Activated naive CD4-positive, alpha-beta T cell treated with anti-CD3 and anti-CD28 coated beads, Interleukin-2, amount 50 U/mL, for 16 hours (primary cell): ENCODE measurements at places on chromosomes 7 and 10.
A peak's percentile ranks its signal among the peaks of the same experiment; 100 is the strongest.

GRCh38 chr7:26949319-26949718, 84.9 kb upstream of the SKAP2 start:
- no peak for DNase-seq

- no peak for DNase-seq
Measured at GRCh38 chr7:98134420-98135228, 28.0 kb downstream of the LMTK2 start.

DNA sequence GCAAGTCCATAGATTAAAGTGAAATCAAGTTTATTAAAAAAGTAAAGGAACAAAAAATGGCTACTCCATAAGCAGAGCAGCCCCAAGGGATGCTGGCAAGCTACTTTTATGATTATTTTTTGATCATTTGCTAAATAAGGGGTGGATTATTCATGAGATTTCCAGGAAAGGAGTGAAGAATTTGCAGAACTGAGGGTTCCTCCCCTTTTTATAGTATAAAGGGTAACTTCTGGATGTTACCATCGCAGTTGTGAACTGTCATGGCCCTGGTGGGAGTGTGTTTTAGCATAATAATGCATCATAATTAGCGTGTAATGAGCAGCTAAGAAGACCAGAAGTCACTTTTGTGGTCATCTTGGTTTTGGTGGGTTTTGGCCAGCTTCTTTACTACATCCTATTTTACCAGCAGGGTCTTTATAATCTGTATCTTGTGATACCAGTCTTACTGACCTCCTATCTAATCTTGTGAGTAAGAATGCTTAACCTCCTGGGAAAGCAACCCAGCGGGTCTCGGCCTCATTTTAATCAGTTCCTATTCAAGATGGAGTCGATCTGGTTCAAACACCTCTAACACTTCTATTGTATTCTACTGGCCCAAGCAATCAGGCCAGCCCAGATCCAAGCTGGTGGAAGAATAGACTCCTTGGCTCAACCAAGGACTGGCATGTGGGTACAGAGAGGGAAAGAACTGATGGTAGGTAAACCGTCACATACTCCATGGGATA, 87.9 kb upstream of the NPSR1 start:
- no peak for DNase-seq

- DNase-seq, result no peak
Measured at GRCh38 chr7:130286881-130287280, 6.1 kb upstream of the CPA4 start.

GRCh38 chr7:88302486-88302885, 4.2 kb downstream of the STEAP4 start:
- DNase-seq, result no peak

GRCh38 chr10:30037620-30038336, 21.6 kb downstream of the JCAD start:
- DNase-seq, result no peak

DNA sequence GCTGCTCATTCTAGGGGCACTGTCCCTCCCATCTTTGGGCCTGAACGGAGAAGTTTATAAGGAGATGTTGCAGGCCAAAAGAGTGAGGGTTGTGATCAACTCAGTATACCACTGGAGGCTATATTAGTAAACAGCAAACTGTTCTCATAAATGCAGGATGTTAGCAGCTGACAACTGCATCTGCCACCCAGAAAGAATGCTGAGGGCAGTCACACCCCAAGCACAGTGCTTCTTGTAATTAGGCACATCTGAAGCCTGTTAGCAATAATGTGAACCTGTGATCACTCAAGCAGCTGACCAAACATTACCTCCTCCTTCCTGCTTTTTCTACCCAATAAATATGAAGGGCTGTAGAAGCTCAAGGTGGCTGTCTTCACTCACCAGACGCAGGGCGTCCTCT, 38.4 kb upstream of the ZNF138 start:
- DNase-seq, result no peak

DNA sequence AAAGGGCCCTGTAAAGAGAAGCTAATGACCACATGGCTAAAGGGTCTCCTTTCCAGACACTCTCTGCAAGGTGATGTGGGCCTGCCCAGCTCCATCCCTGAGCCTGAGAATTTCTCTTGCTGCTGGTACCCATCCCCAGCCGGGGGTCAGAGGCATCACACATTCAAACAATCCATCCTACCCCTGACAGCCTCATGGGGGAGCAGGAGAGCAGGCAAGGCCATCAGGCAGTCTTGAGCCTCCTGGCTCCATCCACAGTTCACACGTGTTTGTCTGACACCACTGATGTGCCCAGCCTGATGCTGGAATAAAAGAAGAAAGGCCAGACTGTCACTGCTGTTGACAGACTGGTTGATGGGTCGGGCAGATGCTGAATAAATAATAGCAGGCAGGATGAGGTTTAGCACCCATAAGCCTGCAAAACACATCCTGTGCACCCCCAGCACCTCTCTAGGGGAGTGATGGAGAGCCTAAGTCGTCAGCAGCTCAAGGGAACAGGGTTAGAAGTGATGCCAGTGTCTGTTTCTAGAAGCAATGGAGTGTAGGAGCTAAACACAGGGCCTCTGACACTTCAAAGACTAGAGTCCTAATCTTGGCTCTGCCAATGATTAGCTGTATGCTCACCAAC, 43.5 kb downstream of the TLL2 start:
- DNase-seq, result peak; percentile 14

DNA sequence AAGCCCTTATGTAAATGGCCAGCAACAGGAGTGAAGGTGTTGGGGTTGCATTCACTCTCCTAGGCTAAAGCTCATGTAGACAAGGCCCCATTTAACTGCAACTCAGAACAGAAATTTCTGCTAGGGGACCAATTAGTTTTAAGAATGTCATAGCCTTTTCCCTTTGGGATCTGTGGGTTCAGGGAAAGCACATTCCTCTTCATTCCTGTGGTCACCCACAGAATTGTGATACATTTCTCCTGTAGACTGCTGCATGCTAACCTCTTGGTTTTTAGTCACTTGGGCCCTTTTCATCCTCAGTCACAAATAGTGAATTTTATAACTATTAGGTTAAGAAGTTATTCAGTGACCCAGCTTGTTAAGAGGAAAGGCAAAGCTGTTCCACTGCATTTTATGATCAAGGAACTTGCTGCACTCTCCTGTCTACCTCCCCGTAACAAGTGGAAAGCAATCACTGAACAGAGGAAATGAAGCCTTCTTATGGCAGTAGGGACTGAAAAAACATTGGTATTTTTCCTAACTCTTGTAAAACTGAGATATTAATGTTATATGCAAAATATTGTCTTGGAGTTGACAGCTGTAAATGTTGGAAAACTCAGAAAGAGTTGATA, 124.9 kb downstream of the SND1 start:
- DNase-seq, result no peak

- peak; percentile 30 for DNase-seq
Measured at GRCh38 chr7:150453181-150453580, 2.8 kb downstream of the GIMAP8 start.

DNA sequence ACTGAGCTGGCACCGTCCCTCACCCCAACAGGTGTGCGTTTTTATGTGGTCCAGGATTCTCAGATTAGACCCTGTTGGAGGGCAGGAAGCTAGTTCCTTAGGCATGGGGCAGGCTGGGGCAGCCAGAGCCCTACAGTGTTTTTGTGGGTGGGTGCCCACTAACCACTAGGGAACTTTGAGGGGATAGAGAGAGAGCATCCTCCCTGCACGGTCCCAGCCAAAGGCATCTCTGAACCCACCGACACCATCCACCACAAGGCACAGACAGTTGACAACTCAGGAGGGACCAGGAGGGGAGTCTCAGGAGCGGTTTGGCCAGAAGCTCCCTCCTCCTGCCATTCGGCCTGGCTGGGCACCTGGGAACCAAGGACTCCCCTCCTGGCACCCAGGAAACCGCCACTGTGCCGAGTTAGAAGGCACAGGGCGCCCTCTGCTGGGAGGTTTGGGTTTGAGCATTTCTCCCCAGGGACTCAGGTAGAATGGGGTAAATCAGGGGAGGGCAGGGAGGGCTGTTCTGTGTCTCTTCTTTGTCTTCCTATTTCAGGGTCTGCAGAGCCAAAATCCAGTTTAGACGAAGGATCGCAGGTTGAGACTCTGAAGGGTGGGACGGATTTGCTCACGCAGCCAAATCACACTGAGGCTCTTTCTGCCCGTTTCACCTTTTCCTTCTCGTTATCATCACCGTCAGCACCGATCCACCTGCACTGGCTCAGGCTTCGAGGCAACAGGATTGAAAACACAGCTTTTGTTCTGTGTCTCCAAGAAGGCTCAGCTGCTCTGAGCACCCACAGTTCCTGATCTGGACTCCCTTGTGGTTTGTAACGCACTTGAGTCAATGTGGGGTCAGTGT, 84.8 kb upstream of the COL13A1 start:
- DNase-seq, result peak; percentile 53

GRCh38 chr10:20065814-20066213, 249.6 kb downstream of the PLXDC2 start:
- DNase-seq, result no peak

GRCh38 chr7:54701982-54702381, 57.0 kb downstream of the SEC61G start:
- DNase-seq, result no peak

DNA sequence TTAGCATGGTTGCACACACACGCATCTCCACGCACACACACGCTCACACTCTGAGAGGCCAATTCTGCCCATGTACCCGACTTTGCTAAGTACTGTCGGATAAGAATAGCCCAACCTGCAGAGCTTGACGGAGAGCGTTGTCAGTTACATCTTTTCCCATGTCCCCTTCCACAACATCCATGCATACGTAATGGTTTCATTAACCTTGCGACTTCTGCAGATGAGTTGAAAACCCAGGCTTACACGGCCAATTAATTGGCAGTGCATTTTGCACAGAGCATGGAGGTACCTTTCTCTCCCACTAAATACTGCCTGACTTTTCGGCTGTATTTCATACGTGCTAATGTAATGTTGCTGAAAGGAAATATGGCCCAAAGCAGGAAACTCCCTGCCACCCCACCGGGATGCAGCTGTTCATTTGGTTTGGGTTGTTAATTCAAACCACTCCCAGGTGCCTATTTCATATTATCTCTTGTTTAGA, 291.2 kb upstream of the HABP2 start:
- no peak for DNase-seq

DNA sequence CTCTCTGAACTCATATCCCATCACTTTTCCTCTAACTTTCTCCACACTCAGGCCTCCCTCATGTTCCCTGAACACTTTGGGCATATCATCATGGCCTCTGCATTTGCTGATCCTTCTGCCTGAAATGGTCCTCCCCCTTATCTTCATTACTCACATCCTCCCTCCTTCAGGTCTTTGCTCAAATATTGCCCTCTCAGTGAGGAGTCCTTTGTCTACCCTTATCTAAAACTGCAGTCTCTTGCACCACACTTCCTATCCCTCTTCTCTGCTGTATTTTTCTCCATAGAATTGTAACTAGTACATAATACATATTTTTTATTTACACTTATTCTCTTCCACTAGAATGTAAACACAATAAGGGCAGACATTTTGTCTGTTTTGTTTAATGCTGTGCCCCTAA, 41.7 kb downstream of the DNAJC1 start:
- no peak for DNase-seq

GRCh38 chr10:93790439-93790838, 32.7 kb downstream of the LGI1 start:
- DNase-seq, result no peak

DNA sequence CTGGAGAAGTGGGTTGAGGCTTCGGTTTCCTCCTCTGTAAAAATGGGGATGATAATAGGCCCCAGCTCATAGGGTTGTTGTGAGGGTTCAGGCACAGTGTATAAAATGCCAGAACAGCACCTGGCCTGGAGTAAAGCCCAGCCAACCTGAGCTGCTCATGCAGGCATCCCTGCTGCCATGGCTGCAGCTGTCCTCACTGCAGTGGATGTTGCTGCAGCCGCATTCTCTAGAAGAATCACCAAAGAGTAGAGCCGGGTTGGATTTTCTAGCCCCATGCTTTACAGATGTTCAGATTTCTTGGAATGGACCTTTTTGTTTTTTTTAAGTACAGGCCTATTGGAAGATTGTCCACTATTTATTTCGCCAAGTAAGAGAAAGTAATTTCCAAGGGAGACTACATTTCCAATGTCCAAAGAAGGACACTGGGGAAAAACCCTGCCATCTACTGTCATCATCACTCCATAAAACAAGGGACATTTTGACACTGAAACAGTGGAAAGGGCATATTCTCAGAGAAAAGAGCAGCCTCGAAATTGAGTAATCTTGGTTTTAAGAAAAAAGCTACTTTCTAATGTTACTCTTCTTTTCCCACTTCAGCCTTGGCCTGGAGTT, 147.5 kb upstream of the TCF7L2 start:
- no peak for DNase-seq

DNA sequence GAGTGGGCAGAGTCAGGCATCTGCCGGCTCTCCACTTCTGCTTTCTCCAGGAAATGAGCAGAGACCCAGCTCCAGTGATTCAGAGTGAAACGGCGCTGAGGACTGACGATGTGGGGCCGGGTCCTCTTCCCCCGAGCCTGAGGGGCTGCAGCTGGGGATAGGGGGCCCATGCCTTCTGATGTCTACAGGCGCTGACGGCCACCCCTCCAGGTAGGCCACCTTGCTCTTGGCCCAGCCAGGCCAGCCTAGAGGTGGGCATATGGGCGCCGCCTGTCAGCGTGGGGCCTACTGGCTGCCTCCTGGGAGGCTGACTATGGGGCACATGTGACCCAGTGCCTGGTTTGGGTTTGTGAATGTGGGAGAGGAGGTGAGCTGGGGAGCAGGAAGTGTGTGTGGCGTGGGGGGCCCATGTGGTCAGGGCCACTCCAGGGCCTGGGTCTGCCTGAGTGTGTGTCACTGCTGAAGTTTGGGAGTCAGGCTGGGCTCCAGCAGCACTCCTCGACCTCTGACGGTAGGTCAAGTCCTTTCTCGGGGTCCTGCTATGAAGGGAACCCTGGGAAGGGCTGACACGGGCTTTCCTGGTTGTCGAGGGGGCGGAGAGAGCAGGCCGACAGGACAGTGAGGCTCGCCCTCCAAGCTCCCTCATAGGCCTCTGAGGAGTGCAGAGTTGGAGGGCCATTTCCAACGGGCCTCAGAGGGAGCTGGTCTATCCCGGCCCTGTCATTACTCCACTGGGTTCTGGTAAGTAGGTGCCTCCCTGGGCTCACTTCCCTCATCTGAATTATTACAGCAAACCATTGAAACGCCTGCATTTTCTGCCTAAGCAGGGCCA, at the start of gene WDFY4:
WDFY4 (plus strand) TSS at position 82 of the 832 bp plus-strand sequence. CDS start 24,860 bp downstream, outside the sequence.
- no peak for DNase-seq

DNA sequence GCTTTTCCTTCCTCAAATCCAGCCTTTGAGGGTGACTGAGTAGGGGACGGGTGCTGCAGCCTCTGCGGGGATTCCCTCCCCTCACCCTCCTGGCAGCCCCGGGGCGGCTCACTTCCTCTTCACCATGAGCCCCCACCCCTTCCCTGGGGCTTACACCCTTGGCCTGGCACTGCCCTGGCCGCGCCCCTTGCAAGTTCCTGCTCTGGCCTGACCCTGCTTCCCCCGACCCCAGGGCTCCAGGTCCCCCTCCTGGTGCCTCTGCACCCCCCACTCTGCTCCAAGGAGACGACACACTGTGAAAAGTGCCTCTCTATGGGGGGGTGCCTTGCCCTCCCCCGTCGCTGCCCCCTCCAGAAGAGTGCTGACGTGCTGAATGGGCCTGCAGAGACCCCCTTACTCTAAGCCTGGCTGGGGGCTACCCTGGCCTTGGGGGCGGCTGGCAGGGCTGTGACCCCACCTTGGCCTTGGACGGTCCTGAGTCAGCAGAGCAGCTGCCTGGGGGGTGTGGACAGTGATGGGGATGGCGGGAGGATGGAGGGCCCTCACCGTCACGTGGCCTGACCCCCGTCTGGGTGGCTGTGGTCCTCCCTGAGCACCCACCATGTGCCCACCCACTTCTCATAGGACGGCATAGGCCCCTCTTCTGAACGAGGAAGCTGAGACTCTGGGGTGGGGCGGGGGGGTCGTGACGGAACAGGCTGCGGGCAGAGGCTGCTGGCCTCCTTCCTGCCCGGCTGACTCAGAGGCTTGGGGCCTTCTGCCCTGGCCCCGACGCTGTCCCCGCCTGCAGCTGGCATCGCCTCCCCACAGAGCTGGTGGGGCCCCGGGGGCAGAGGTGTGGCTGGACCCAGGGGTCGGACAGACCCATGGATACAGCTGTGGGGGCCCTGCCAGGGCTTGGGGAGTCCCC, 9.8 kb downstream of the LFNG start:
- DNase-seq, result peak; percentile 26
